MG63 (cell line): ENCODE measurements at places on chromosomes 7 and 10.

GRCh38 chr10:101558204-101558603 lies 29.9 kb downstream of the POLL start:
- peak; percentile 32 for DNase-seq

GRCh38 chr7:127239814-127240213 lies 12.9 kb downstream of the GRM8 start:
- DNase-seq = no peak

DNA sequence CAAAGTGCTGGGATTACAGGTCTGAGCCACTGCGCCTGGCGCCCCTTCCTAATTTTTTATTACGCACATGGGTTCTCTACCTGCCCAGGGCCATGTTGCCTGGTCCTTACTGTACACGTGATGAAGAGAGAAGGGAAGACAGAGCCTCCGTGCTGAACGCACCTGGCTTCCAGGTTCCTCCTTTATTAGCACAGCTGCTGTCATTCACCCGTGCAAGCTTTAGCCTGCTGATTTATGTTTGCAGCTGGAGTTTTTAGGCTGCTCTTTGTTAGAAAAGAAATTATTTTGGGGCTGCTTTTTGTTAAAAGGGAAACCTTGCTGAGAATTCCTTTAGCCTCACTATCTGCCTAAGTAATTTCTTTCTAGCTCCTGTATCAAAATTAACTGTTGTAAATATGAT lies 417.0 kb downstream of the CALN1 start:
- no peak for DNase-seq

- DNase-seq = no peak
Observed at GRCh38 chr10:49746626-49747302, 15.4 kb downstream of the OGDHL start.

GRCh38 chr10:50604049-50604640 lies 19.6 kb downstream of the SGMS1 start:
- DNase-seq = no peak

- no peak for DNase-seq
Observed at GRCh38 chr7:4861673-4862072, at the start of gene PAPOLB. Gene PAPOLB (minus strand): TSS chr7:4862030. CDS start chr7:4861810, 220 bp downstream.

DNA sequence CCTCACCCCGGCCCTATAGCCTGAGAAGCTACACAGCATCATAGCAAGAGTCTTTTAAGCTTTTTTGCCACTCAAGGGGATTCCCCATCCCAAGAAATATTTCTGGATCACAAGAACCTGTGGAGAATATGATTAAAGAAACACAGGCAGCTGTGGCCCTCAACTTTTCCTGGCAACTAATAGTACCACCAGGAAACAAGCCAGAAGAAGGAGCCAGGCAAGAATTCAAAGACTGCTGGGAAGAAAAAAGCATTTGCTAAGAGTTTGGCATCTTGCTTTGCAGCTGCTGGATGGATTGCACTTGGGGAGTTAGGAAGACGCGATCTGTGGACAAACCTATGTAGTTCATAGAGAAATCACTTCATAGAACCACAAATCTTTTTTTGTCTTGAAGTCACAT lies 437.8 kb downstream of the PLXDC2 start:
- DNase-seq = no peak

- no peak for DNase-seq
Observed at GRCh38 chr10:1379601-1380000, 323.4 kb downstream of the WDR37 start.

DNA sequence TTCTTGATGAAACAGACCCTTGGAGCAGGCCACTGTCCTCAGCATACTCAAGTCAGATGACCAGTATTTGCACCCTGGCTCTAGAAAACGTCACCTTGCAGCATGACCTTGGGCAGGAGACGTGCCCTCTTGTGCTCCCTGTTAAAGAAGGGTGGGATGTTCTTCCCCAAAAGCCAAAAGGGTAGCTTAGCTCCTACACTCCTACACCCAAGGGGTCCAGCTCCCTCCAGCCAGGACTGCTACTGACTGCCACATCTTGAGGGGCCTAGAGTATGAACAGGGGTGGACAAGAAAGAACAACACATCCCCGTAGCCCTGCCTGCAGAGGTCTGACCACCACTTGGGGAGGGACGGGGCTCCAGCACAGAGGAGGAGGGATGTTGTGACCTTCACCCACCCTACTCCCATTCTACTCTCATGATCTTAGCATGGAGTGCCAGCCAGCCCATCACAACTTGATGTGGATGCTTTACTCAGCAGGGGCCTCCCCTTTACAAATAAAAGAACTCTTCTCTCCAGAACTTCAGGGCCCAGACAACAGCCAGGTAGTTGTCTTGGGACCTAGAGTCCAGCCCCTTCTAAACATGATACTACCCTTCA lies 165.3 kb upstream of the ZMIZ1 start:
- DNase-seq = no peak

GRCh38 chr7:136036336-136036735 lies 59.2 kb upstream of the MTPN start:
- DNase-seq = no peak

DNA sequence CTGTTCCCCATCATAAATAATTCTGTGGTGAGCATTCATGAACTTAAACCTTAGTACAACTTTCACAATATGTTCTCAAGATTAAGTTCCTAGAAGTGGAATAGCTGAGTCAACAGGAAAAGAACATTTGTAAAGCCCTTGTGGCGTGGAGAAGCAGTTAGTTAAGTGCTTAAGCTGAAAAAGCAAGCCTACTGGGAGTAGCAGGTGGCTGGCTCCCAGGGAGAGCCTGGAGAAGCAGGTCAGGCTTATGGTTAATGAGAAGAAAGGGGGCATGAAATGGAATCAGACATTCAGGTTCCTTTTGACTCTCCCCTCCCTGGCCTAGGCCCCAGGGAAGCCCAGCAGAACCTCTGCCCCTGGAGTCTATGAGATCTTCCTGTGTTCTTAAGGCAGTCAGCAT lies 35.3 kb downstream of the VSTM4 start:
- no peak for DNase-seq

DNA sequence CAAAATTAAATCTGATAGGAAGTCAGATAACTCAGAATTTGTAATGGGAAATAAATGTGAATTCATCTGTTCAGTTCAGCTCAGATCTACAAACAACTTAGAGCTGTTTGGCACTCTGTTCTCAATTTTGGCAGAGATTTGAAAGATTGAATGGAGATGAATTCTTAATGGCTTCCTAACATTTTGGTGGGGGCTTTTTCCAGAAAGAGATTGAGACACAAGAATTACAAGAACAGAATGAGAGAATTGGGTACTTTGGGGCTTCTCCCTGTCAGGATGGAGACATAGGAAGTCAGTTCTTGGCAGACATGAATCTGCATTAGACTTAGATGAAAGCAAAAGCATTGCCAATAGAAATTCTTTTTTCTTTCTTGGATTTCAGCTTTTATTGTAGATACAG lies 39.0 kb upstream of the PTPRZ1 start:
- DNase-seq = no peak

- DNase-seq = no peak
Observed at GRCh38 chr7:106367018-106367420, 82.2 kb upstream of the NAMPT start.

- no peak for DNase-seq
Observed at GRCh38 chr7:74069086-74069541, 14.5 kb upstream of the LIMK1 start.

GRCh38 chr10:71383972-71384687 lies 12.6 kb upstream of the CDH23 start:
- peak; percentile 45 for DNase-seq

- DNase-seq = no peak
Observed at GRCh38 chr7:67438913-67439505, 442.4 kb downstream of the TYW1 start.

DNA sequence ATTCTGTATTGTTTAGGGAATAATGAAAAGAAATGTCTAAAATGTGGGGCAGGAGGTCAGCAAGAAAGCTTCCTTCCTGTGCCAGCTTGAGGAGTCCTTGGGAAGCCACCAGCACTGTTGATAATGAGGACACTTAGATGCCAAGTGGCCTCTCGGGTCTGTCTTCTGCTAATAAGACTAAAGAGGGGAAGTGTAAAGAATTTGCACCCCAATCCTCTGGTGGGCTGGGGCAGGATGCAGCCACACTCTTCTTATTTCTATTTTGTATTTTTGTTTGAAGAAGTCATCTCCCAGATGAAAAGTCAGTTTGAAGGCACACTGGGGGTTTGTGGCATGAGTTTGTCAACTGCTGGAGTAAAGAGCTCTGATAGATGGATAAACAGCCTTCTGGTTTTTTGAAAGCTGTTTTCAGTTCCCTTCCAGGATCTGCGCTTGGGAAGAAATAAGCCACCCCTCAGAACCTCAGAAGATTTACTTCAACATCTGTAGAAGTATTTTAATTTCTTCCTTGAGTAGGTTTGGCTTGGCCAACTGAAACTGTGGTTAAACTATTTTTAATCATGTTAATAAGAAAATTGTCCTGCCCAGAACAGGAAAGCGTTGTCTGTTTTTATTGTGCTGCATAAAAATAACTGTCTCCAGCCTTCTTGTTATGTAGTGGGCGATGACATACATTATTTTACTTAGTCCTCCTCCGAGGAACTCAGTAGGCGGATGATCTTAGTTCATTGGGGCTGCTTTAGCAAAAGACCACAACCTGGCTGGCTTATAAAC lies 128.8 kb upstream of the GPR26 start:
- no peak for DNase-seq

DNA sequence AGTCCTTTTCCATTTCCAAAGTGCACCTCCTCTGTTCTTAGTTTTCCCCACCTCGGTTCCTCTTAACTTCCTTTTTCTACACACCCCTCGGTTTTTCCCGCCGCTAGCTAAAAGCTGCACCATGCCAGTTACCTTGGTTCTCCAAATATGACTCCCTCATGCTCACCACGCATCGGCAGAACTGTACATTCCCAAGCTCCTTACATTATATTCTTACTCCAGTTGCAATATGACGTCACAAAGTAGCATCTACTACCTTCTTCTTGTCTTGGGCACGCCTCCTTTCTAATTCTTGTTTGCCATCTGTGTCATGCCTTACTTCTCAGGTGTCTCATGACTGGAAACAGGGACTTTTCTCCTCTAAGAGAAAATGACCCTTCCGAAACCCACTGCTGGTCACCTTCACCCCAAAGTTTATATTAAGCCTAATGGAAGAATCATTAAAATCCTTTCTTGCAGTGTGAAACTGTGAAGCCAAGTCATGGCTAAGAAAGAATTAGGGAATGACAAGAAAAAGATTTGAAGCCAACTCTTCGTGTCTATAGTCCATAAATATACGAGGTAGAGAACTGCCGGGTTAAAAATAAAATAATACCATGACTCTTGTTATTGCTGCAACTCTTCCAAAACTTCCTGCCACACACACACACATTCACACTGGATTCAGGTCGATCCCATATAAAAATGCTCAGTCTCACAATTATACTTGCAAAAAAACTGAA lies 1.7 kb downstream of the ESYT2 start:
- no peak for DNase-seq

- DNase-seq = no peak
Observed at GRCh38 chr10:86103391-86104101, 263.0 kb downstream of the GRID1 start.

GRCh38 chr10:93601774-93602162 lies 733 bp upstream of the RBP4 start:
- no peak for DNase-seq

- no peak for DNase-seq
Observed at GRCh38 chr7:73827567-73828106, 3.2 kb upstream of the CLDN4 start.

DNA sequence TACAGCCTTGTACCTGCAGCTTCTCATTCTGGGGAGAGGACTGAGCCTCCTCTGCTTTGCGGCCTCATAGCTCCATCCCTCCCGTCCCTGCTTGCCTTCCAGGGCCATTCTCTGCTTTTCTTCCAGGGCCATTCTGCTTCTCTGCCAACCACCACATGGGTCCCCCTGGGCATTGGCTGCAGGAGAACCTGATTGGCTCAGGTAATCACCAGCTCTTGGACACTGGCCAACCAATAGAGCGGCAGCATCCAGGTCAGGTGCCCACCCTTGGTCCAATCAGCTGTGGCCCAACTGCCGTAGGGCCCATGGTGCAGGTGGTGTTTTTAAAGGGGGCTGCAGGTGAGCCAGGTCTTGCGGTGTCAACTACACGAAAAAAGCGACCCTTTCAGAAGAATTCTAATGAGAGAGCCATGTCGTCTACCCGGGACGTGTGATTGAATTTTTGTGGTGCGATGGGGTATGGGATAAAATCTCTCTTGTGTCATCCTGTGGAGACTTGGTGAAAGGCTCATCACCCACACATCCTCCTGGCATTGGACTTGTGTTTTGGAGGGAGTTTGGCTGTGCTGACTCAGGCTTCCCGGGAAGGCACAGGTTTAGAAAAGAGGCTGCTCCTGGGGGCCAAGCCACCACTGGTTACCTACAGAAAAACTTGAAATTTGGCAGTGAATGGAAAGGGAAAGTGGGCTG lies 46.0 kb upstream of the PODXL start:
- no peak for DNase-seq

DNA sequence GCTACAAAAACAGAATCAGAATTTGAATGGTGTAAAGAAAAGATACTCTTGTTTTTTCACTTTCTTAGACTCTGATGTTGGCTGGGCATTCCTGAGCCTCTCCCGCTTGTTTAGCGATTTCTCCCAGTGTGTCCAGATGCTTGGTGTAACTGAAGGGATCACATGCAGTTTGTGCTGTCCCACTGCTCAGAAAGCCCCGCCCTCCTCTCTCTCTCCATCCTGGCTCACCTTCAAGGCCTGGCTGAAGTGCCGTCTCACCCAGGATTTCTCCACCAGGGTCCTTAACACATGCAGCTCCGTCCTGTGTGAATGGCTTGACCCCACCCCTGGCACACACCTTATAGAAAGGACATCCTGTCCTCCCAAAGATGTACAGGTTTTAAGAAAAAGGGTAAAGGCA lies 437.1 kb downstream of the LRMDA start:
- no peak for DNase-seq

DNA sequence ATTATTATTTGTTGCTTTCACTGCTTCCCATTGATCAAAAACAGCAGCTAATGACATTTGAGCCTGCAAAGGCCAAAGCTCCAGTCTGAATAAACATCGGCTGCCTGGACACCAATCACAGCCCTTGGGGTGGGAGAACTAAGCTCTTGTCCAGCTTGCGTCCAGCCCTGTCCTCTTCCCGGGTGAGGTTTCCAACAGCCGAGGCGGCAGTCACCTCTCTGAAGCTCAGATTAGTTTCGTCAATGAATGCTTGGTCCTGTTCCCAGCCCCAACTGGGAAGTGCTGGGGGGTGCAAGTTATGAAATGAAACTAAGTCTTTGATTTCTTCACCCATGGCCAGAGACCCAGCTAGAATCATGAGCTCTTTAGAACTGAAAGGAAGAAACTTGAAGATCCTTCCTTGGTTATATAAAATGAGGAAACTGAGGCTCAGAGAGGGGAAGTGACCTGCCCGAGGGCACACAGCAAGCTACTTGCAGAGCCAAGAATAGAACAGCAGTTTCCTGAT lies 114.0 kb upstream of the TCF7L2 start:
- DNase-seq = no peak

- peak; percentile 90 for DNase-seq
Observed at GRCh38 chr10:79444199-79445119, 965 bp downstream of the ZCCHC24 start.

- DNase-seq = no peak
Observed at GRCh38 chr7:94133460-94133859, 129.3 kb upstream of the BET1 start.
